Iris pigment epithelial cell (primary cell): ENCODE measurements at places on chromosomes 2 and 18.

DNA sequence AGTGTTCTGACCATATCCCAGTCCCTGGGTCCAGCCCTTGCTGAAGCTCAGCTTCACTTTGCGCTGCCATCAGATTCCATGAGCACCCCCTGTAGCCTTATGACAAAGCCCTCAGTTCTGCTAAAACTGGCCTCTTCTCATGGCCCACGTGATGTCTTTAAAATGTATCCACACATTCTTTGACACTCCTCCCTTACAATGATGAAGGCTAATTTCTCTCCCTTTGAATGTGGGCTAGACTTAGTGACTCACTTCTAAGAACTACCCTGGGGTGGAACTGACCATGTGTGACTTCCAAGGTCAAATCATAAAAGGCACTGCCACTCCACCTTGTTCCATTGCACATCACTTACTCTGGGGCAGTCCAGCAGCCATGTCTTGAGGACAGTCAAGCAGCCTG, 45.4 kb upstream of the GORASP2 start:
- DNase-seq = no peak

DNA sequence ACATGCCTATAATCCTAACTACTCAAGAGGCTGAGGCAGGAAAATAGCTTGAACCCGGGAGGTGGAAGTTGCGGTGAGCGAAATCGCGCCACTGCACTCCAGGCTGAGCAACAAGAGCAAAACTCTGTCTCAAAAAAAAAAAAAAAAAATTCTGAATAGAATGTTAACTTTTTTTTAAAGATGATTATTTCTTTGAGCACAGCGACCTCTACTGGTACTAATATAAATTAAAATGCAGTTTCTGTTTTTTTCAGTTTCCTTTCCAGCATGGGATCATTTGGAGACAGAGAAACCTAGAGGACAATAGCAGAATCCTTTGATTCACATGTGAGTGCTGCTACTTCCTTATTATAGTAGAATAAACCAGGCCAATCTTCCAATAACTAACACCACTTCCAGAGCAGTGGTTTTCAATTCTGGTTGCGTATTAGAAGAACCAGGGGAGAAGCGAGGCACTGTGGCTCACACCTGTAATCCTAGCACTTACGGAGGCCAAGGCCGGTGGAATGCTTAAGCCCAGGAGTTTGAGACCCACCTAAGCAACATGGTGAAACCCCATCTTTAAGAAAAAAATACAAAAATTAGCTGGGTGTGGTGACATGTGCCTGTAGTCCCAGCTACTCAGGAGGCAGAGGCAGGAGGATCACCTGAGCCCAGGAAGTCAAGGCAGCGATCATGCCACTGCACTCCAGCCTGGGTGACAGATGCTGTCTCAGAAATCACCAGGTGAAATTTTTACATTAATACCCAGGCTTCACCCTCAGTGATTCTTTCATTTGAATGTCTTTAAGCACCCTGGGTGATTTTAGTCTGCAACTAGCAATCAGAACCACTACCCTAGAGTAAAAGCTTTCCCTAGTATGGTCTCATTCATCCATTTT, 10.1 kb downstream of the SRSF7 start:
- DNase-seq = peak; percentile 44

DNA sequence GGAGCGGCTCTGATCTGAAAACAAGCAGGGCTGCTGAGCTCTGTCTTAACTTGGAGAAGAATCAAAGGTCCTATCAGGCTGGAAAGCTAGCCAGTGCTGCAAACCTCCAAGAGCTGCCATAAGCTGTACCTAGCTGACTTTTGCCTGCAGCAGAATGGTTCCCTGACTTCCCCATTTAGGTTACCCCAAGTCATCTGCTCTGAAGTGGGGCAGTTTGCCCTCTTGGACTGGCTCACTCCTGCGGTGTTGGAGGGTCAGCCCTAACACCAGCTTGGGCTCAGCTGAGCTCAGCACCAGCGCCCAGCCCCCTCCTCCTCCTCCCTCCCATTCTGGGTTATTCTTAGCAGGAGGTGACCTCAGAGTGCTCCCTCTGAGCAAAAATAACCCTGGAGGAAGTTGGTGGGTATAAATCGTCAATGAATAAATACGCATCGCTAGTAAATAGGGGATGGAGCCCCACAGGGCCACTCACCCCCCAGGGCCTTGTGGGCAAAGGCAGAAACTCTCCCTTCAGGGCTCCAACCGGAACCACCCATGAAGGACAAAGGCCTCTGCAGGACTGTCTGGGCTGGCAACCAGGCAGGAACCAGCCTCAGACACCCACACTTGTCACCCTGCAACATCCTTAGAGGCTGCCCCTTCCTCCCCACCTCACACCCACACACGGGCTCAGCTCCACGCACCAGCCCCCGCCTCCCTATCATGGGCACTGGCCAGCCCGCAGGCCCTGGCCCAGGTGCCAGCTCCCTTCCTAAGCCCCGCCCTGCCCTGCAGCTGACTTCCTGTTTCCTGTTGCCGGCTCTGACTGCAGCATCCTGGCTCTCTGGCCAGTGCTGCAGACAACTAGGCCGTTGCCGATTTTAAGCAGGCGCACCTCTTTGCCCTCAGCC, 46.9 kb downstream of the DNMT3A start:
- DNase-seq = peak; percentile 43

- DNase-seq = no peak
These were observed 96.8 kb downstream of the ADD2 start for GRCh38 chr2:70671092-70671675.

DNA sequence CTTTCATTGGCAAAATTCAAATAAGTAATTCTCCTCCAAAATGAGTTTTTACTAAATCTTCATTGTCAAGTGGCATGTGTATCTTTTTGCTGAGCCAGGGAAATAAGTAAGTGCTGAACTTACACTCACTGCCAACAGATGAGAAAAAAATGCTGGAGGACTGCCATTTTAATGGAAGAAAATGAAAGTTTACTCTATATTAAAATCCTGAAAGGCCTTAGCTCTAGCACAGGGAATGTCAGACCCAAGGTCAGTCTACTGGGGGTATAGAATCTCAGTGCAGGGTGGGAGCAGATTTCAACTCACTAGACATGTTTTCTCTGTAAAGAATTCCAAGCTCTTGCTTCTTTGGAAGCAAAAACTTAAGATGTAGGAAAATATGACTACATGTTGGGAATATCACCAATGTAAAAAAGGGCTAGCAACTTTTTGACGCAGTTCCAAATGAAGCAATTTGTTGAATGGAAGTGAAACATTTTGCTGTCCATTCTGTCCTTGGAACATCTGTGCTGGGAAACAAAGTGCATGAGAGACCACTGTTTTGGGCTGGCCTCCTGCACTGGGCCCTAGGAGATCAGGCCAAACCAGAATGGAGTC, 127.0 kb downstream of the ST6GAL2 start:
- DNase-seq = no peak

DNA sequence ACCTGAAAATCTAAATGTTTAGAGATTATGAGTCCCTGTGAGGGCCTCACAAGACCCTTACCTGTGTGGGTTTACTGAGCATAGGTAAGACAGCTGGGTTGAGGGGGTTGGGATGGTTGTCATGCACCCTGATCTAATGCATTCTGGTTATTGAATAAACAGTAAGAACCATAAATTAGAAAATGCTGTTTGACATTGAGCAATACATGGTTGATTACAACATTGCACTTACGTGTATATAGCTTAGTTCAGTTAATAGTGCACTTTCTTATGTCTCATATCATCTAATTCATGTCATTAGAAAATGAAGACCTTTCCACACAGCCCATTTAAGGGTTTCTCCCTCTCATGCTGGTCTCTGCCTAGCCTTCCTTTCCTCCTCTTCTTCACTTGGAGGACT, 253.5 kb upstream of the ATP5MC3 start:
- peak; percentile 2 for DNase-seq

DNA sequence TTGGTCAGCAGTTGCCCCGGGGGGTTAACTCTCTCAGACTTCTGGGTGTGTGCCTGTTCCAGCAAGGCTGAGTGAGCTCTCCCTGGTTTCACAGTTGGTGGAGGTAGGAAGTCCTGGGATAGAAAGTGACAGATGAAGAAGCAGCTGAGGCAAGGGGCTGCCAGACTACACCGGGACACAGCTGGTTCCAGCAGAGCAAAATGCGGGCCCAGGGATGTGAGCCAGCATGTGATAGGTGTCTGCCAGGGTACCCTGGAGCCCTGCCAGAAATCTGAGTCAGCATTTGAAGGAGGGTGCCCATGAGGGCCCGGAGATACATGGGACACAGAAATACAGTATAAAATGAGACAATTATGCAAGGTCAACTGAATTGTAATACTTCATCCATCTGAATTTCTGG, 79.3 kb upstream of the LGALSL start:
- no peak for DNase-seq

DNA sequence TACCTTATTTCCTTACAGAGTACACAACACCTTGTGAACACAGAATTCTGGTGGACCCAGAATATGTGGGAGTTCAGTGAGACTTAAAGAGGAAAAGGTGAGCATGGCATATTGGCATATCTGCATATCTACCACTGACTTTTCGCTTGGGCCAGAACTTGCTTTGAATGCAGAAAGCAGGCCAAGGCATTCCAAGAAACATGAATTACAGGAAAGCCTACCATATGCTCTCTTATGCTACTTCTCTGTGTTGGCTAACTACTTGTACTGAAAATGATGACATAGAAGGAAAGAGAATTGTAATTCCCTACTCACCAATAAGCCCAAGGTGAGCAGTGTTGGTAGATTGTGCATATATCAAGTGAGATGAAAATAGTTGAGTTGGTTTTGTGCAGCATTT, 31.4 kb upstream of the CCDC93 start:
- no peak for DNase-seq

DNA sequence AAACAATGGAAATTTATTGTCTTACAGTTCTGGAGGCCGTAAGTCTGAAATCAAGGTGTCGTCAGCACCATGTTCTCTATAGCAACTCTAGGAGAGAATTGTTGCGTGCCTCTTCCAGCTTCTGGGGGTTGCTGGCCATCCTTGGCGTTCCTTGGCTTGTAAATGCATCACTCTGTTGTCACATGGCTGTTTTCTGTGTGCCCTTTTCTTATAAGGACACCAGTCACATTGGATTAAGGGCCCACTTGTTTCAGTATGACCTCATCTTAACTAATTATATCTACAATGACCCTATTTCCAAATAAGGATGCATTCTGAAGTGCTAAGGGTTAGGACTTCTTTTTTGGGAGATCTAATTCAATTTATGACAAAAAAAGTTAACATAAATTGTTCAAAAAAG, 1.4 kb upstream of the PLEK start:
- no peak for DNase-seq

DNA sequence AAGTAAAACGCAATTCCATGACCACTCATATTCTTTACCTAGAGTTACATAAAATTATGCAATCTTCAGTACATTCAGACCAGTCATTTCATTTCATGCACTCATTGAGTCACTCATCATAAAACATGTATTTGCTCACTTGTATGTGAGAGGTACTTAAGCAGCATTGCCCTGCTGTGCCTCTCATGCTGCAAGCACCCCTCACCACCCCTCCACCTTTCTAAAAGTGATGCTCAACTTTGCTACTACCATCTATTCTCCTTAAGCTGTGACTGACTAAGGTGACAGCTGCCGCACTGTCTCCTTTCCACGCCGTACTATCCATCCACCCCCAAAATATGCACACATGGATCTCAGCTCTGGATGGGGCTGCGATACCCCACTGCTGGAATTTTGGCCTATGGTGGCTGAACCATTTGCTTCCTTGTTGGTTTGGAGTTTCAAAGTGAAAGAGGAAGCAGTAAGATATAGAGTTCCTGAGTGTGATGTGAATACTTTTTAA, 7.2 kb downstream of the ARHGAP25 start:
- peak; percentile 33 for DNase-seq

DNA sequence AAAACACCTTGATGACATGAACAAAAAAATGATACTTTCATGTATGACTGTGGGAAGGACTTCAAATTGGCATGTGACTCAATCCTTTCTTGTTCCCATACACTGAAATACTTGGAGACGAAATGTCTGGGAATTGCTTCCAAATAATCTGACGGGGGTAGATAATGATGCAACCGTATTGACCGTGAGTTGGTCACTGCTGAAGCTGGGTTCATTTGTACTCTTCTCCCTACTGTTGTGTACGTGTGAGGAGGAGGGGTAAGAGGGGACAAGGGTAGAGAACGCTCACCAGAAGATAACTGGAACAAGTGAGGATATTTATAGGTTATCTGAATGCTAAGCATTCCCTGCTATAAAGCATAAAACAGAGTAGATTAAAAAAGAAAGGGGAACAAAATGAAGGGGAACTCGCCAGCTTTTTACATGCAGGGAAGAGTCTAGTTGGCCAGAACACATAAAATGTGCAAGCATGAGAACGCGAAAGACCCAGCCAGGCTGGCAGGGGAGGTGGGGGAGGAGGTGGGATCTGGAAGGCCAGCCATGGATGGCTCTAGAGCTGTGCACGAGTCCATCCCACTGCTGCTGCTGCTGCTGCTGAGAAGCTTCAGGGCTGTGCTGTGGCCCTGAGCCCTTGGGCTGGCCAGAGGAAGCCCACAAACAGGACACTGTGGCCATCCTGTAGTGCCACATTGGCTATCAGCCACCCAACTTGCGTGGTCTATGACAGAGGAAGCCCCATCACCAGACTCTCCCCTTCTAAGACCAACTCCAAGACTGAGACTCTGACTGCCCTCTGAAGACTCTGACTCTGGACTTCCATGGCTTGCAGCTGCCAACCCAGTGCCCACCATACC, 15.2 kb upstream of the CETN1 start:
- DNase-seq = no peak

DNA sequence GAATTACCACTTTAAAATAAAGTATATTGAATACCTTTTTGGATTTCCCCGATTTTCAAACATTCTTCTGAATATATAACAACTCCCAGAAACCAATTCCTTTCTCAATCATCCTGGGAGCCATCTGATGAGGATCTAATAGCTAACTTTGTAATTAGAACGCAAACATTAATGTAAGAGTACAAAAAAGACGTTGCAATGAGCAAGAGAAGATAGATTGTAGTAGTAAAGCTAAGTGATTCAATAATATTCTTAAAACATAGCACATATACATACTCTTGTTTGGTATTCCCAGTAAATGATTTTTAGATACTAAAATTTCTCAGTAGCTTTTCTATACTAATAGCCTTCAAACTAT, 1.1 kb downstream of the ABCA12 start:
- no peak for DNase-seq

GRCh38 chr2:126656431-126657147, 631 bp downstream of the GYPC start:
- DNase-seq = peak; percentile 42

DNA sequence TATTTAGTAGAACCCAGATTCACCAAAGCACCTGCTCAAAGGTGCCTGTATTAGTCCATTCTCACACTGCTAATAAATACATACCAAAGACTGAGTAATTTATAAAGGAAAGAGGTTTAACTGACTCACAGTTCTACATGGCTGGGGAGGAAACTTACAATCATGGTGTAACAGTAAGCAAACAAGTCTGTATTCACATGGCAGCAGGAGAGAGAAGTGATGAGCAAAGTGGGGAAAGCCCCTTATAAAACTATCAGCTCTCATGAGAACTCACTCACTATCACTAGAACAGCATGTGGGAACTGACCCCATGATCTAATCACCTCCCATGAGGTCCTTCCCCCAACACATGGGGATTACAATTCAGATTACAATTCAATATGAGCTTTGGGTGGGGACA, 28.0 kb upstream of the DDX18 start:
- DNase-seq = no peak

GRCh38 chr2:9548506-9548905, 7.1 kb downstream of the ADAM17 start:
- peak; percentile 44 for DNase-seq

GRCh38 chr2:201223089-201224073, 37.0 kb upstream of the CASP8 start:
- no peak for DNase-seq

GRCh38 chr2:46254474-46254873, 42.7 kb upstream of the EPAS1 start:
- no peak for DNase-seq

GRCh38 chr2:186365406-186365805, 120.7 kb upstream of the ZC3H15 start:
- DNase-seq = no peak
